Effector CD8-positive, alpha-beta T cell (primary cell): ENCODE measurements at places on chromosomes 2 and 18.

DNA sequence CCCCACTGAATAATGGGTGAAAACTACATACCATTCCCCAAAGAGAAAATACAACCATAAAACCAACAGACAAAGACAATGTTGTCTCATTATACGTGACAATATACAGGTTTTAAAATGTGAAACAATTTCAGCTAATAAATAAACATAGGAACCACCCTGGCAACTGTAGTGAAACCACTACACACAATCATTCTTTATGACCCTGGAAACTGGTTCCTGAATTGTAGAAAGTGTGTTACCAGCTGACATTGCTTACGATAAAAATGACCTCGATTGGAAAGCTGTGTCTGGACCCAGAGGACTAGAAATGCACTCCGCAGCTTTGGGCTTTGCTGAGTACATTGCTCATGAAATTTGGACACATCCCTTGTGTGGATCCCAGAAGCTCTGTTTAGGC is 73.9 kb upstream of the LPIN2 start:
- no peak for DNase-seq

- no peak for DNase-seq
These were observed 86.3 kb upstream of the NPAS2 start for GRCh38 chr2:100733391-100734187.

DNA sequence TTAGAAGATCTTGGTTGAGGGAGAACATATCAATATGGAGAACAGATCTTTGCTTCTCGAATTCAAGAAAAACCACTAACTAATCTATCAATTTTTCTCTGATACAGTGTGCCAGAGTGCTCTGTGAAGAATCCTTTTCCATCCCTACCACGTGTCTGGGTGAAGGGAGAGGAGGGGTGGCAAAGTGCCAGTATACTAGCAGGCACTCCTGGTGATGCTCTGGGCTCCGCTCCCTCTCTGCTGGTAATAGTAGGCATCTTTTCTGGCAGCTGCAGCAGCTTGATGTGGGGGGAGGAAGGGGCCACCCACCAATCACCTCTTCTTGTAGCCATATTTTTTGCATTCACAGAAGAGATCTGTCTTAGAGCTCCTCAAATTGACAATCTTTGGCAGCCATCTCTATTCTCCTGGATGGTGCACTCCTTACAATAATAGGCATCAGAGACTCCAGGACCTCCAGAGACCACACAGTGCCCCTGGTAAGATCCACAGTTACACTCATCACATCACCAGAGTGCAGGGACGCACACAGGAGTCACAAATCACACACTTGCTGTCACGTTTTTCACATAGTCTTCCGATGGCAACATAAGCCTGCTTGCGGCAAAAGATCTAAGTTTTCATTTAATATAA is 15.7 kb downstream of the STK39 start:
- DNase-seq = no peak

- DNase-seq = no peak
These were observed 41.5 kb downstream of the TANC1 start for GRCh38 chr2:159009940-159010339.

- no peak for DNase-seq
These were observed 20.1 kb downstream of the OTOF start for GRCh38 chr2:26457695-26458364.

GRCh38 chr2:181472990-181473389 is 15.8 kb downstream of the ITGA4 start:
- no peak for DNase-seq

- DNase-seq = no peak
These were observed 146.3 kb upstream of the L3MBTL4 start for GRCh38 chr18:6561016-6561415.

GRCh38 chr18:74453016-74453566 is 4.0 kb downstream of the DIPK1C start:
- no peak for DNase-seq

- no peak for DNase-seq
These were observed 621.8 kb downstream of the LRP1B start for GRCh38 chr2:141508806-141509595.

DNA sequence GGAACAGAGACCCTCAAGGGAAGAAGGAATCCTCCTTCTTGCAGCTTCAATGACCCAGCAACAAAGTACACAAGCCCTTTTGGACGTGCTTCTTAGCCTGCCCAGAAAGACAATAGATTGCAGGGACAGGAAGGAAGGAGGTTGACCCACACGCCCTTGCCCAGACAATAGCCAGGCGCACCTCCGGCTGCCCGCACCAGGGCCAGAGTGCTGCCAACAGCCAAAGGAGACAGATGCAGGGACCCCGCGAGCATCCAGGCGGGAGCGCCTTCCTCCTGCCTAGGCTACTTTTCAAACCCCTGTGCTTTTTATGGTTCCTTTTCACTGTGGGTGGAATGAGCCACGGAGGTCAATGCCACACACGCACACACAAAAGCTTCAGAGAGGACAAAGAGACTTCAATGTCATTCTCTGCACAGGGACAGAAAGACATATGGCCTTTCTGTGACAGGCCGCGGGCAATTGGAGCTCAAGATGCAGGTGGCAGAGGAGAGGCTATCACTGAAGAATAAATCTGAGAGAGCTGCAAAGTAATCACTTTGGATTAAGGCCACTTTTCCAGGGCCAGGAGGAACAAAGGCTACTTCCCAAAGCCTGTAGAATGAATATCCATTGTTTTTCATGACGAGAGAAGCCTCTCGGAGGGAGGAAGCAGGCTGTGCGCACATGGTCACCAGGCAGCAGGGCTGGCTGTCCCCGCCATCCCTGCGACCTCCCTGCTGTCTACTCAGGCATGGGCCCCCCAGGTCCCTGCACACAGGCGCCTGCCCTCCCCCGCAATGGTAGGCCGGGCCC is 300.6 kb downstream of the EIPR1 start:
- no peak for DNase-seq

DNA sequence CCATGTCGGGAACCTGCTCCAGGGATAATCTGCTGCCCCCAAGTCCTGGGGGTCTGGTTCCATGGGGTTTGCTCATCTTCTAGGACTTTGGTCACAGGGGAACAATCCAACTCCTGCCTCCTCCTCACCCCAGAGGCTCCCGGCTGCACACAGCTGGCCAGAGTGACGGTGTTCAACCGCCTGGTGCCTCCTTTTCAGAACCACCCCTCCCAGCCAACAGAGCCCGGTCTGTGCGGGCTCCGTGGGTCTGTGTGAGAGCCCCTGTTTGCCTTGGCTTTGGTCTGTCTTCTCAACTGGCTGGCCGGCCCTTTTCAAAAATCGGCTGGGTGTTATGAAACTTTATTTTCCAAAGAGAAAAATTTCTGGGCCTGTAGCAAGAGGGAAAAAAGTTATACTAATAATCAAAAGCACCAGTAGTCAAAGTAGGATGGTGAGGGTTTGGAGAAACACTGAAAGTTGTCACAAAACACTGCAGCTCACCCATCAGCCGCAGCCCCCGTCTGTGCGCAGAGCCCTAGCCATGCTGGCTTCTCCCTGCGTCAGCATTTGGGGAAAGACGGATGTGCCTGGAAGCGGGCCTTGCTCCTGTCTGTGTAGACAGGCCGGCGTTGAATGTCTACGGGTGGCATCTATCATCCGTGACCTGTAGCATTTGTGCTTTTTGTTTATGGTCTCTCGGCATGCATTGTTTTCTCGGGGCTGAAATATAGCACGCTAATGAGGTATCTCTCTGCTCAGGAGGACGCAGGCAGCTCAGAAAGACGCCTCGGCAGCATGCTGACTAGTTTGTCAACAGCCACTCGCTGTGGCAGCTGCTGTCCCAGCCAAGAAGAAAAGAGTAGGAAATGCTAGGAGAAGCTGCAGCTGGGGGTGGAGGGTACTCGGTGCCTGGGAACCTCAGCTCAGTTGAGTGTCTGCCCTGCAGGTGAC is 138.6 kb downstream of the GLI2 start:
- no peak for DNase-seq

DNA sequence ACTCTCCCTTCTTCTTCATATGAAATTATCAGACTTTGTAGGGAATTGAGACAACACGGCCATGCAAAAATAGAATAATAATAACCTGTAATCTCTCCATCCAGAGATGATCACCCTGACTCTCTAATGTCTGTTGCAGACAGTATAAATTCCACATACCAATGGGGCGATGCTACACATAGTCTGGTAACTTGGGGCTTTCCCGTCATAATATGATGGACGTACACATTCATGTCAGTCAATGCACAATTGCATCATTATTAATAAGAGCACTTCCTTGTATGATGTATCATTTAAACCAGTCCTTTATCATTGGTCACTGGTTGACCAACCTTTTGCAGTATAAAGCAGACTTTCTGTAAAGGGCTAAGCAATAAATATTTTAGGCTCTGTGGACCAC is 39.5 kb upstream of the SCLY start:
- no peak for DNase-seq
